ENCODE measurements at places on chromosomes 4 and X.
A peak's percentile ranks its signal among the peaks of the same experiment; 100 is the strongest.

DNA sequence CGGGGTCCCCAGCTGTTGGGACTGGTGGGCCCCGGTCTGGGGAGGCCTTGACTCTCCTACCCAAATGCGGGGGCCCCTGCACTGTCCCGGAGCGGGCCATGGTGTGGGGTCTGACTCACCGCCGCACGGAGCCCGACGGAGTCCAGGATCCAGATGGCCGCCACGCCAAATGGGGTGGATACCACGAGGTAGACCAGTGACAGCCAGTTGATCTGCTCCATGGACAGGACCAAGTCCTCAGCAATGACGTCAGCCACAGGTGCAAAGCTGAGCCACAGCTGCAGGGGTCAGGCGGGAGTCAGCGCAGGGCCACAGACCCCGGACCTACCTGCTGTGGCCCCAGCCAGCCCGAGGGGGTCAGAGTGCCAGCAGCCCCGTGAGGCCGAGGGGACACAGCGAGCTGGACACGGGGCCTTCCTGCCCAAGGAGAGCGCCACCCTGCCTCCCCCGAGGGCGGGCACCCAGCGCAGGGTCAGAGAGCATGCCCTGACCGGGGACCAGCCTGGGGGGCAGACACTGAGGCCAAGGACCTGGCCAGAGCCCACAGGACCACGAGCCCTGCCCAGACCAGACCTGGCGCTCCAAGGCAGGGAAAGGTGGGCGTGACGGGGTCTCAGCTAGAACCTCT is 2.4 kb downstream of the SLC49A3 start:
- no peak for DNase-seq

DNA sequence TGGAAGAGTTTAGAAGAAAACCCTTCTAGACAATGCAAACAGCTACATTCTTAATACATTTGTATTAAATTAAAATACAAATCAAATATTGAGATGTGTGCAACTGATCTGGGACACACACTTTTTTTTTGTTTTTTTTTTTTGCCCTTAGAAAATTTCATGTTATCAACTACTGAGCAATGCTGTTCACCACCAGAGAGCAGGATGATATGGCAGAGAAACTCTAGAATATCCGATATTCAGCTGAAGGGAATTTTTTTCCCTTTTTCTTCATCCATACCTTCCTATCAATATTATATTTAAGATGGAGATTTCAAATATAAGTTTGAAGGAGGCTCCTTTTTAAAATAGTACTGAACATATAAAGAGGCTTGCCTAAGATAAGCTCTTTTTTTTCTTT is 1.0 kb downstream of the NDST3 start:
- no peak for DNase-seq

DNA sequence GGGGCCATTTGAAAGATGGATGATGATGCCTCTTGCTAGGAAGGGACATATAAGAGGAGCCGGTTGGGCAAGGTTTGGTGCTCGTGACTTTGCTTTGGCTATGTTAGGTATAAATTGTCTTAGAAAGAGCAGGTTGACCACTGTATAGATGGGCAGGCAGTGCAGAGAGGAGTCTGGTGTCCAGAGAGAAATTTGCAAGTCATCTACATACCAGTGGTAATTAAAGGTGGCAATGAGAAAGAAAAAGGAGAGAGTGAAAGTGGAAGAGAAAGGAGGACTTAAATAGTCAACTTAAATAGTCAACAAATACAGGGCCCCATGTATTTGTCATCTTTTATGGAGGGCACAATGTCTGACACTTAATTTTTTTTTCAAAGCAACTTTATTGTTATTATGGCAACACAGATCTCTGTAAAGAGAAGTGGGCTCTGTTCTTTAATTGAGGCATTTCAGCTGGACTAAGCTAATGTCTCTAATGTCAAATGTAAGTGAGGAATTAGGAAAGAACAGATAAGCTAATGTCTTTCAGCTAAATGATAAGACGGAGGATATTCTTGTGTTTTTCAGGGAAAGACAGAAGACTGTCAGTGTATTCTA is 75.4 kb upstream of the ANXA3 start:
- DNase-seq, result no peak

GRCh38 chr4:142984871-142985585 is 138.9 kb upstream of the INPP4B start:
- peak; percentile 10 for DNase-seq

DNA sequence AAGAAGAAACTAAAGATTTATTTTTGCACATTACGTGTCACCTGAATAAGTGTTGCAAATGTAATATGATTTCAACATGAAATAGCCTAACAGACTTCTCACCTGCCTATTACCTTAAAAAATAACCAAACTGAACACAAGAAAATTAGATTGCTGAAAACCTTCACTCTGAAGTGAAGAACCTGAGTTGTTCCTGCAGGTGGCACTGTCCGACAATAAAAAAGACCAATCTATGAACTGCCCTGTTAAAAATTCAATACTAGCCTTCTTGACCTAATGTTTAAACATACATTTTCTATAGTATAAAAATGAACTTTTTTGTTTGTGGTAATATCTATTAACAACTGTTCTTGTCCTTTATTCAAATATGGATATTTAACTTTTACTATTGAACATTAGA is 69.2 kb upstream of the PNPLA4 start:
- DNase-seq, result peak; percentile 29

GRCh38 chr4:92099861-92100260 is 203.9 kb upstream of the GRID2 start:
- DNase-seq, result no peak

DNA sequence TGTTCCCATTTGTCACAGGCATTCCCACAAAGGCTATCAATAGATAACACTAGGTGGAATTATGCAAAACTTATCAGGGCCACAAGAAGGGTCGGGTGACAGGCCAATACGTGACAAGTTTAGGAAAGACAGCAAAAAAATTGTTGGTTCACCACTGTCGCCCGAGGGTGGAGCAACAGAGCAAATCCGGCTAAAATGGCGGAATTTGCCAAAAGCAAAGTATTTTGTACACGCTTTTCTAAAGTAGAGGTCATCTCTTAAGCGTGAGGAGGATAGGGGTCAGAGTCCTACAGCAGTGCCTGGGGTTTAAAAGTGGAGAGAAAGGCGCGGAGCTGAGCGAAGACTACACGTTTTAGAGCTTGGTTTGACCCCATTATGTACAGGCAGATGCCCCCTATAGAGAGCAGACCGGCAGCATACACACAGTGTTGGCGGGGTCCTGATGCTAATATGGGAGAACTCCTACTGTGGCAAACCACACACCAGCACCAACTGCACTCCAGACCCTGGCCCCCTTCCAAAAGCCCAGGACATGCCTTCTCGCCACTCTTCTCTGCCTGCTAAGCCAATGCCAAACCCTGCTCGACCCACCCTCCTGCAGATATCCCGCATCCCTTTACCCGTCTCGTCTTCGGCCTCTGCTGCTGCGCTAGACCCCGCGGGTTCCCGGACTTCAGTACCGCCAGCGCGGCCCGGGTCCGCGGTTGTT is 733 bp downstream of the CCNA2 start:
- peak; percentile 34 for DNase-seq

GRCh38 chr4:4395849-4396627 is 9.1 kb downstream of the NSG1 start:
- DNase-seq, result peak; percentile 18

DNA sequence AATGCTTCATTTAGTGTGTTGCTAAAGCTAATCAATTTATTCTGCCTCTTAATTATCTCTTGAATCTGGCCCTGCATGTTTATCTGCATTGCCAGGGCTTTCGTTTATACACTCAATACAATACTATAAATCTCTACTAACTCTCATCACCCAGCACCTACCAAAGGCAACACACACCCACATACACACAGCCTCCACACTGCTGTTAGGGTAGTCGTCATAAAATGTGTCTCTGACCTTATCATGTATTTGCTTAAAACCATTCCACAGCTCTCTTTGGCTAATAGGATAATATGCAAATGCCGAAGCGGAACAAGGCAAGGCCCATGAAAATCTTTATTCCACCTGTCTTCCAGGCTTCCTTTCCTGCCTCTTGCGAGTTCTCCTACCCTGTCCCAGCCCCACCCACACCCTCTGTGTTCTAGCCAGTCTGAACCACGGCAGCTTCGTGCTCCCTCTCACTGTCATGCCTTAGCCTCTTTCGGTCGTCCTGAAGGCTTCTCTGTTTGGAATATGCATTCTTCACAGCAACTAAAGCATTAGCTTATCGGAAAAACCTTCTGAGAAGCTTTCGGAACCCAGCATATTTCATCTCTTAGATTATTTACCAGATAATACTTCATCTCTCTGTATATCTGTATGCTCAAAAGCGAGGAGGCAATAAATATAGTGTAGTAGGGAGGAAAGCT is 333.5 kb downstream of the TENM3 start:
- no peak for DNase-seq

GRCh38 chr4:3361896-3362295 is 69.1 kb downstream of the RGS12 start:
- no peak for DNase-seq

DNA sequence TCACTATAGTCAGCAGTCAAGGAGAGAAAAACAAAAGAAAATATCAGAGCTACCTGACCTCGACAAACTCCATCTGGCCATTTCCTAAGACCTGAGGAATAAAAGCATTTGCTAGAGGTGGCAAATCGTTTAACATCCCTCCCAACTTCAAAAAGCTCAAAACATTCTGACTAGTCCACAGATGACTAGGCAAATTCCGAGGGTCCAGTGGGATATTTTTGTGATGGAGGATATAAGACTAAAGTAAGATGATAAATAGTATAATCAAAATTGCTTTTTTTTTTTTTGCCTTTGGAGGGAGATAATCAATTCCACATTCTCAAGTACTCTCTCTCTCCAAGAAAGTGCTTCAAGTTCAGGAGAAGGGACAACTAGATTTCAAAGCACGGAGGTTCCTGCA is 119.1 kb upstream of the ETNPPL start:
- DNase-seq, result no peak

DNA sequence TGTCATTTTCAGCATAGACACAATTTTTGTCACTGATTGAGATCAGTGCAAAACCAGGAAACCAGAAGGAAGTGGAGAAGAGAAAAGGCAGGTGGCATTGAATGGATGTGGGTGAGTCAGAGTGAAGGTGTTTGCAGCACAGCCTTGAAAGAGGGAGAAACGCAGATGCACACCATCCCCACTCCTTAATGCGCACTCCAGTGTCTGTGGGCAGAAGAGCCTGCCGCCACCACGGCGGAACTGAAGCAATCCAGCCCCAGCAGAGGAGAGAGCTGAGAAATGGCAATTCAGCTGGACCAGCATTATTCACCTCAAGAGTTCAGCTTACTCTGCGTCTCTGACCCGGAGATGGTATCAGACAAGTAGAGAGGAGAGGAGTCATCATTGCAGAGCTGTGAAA is 393.1 kb upstream of the FRG1 start:
- peak; percentile 3 for DNase-seq

GRCh38 chr4:39464886-39465501 is 6.1 kb downstream of the LIAS start:
- DNase-seq, result peak; percentile 23

DNA sequence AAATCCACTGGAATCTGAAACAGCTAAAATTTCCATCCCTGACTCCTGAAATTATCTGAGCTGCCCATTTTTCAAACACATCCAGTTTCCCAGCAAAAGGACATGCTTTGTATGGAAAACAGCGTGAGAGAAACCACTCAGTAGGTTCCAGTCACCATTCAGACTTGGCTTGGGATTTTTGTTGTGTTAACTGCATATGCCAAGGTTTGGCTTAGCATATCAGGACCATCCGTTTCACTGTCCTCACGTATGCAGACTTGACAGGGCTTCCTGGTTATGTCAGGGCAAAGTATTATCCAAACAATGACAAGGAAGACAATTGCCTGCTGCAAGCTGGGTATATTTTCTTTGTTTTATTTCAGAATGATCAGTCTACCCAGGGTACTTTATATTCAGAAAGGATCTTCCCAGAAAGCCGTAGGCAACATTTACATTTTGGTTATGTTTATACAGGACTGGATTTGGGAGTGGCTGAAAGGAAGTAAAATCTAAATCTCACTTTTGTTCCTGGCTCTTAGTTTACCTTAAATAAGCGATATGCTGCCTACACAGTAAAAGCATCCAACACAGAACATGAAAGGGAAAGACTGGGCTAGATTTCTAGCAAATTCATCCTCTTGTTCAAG is 41.3 kb upstream of the CCKAR start:
- DNase-seq, result no peak

GRCh38 chr4:105887508-105887907 is 7.8 kb upstream of the NPNT start:
- DNase-seq, result no peak

DNA sequence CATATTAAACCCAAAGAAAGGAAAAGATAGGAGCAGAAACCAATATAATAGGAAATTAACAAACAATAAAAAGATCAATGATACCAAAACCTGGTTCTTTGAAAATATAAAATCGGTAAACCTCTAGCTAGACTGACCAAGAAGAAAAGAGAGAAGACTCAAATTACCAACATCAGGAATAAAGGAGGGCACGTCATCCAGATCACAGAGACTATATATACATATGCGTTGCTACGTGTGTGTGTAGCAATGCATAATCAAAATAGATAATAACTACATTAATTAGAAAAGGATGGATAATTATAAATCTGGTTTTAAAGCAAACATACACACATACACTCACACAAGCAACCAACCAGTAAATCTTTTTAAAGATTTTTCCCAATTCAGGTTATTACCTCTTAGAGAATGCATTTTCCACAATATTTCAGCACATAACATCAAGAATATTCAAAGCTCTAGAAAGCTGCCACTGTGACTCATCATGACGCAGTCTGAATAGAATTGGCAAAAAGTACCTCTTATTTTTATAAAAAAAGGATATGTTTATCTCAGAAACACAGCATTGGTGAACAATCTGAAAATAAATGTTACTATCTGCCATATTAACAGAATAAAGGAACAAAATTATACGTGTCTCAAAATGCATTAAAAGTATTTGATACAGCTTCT is 41.4 kb upstream of the USP9X start:
- DNase-seq, result no peak

GRCh38 chrX:153634236-153634635 is 12.8 kb upstream of the DUSP9 start:
- DNase-seq, result no peak

DNA sequence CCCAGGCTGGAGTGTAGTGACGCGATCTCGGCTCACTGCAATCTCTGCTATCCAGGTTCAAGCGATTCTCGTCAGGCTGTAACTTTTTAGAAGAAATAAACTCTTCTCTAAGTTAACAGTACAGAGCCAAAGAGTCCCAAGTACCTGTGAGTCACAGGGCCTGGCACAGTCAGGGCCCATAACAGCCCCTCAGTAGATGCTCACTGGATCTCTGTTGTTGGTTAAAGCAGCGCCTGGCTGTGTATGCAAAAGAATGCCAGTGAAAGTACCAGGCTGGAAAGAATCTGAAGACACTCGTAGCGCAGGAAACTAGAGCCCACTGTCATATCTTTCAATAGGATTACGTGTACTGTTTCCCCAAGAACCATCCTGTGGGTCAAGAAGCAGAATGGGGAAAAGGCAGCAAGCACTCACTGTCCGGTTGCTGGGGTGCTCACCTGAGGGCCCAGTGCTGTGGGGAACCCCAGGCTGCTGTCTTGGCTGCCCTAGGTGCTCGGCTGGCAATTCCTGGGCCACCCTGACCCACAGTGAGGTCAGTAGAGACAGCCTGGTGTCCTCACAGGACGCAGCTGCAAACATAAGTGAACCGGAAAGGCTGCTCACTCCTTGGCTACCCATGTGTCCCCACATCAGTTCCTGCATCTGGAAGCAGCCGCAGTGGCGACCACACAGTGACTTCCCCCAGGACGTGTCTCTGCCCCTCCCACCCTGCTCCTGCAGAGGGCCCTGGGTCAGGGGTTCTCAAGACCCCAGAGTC is 3.1 kb upstream of the SLBP start:
- no peak for DNase-seq

- no peak for DNase-seq
Measured at GRCh38 chr4:86544310-86544966, 49.7 kb upstream of the PTPN13 start.
